ENCODE measurements at places on chromosomes 3 and 15.

- DNase-seq: no peak
Observed at GRCh38 chr3:59338934-59339333, 289.1 kb upstream of the CFAP20DC start.

DNA sequence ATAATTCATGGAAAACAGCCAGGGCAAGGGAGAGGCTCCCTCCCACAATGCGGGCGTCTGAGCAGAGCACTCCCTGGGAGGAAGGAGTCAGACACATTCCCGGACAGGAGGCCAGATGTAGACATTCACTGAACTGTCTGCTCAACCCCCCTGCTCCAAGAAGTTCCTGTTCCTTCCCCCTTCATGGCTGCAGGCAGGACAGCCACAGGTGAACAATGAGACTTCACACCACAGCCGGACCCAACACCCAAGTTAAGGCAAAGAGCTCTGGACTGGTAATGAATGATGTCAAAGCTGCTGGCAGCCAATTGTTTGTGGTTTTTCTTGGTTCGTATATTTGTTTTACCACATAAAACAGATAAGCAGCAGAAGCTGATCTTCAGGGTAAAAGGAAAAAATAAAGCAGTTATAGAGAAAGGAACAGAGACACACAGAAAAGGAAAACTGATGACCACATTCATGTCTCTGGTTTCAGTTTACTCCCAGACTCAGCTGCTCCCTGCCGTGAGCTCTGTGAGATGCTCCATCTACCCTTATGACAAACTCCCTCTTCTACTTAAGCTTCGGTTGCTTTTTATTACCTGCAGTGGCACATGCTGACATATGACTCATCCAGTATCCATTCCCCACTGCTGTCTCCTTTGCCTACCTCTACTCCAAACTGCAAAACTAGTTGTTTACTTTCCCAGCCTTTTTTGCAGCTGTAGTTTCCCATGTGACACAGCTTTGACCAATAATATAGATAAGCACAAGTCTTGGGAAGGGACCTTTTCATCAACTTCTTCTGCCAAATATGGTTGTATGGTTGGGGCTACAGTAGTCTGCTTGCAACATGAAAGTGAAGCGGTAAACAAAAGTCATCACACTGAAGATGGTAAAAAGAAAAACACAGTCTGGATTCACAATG is 33.1 kb downstream of the DZIP1L start:
- peak; percentile 71 for DNase-seq

- DNase-seq: no peak
Observed at GRCh38 chr15:48693484-48693883, 48.0 kb upstream of the FBN1 start.

DNA sequence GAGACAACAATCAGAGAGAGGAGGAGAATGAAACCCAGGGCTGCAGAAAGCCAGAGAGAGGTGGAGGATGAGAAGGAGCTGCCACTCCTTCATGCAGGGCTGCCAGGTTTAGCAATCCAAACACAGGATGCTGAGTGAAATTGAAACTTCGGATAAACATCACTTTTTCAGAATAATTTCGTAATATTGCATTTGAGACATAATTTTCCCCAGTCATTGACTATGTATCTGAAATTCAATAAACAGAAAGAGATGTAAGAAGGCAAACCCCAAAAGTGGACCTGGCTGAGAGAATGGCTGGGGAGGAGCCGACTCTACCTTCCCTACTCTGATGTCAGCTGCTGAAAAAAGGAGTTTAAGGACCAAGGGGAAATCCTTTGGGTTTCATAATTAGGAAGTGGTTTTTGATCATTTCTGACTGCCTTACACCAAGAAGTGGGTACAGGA is 33.8 kb downstream of the SLC9A9 start:
- DNase-seq: no peak

GRCh38 chr3:81218023-81218422 is 543.4 kb downstream of the GBE1 start:
- peak; percentile 26 for DNase-seq

DNA sequence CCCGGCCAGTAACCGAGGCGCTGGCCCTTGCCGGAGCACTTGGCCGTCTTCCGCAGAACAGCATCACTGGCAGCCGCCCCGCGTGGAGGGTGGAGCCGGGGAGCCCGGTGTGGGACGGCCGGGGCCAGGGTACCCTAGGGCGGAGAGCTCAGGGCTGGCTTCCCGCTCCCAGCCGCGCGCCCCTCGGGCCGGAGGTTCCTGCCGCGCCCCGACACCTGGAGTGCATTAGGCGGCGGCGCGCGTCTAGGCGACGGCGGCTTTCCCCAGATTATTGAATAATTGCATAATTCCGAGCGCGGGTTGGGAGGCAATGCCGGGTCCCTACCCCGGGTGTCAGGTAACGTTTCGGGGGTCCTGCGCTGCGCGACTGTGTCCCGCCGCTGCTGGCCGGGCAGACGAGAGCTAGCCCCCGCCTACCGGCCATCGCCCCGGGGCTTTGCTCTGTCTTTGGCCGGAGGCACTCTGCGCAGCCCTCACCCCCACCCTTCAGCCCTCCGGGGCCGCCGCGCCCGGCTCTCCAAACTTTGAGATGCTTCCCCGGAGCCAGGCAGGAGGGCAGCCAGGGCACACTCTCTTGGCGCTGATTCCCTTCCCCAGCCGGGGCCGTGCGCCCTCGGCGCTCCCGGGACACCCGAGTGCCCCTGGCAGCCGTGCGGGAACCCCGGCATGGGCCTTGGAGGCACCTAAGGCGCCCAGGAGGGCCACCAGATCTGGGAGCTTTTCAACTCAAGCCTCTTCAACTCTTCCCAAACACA is 749 bp downstream of the ITGA11 start:
- DNase-seq: peak; percentile 21

- no peak for DNase-seq
Observed at GRCh38 chr15:64151727-64152506, at the start of gene SNX22. Gene SNX22 (plus strand): TSS chr15:64151731. CDS start chr15:64151776, 45 bp downstream.

GRCh38 chr15:96171853-96172296 is 158.6 kb upstream of the NR2F2 start:
- DNase-seq: peak; percentile 82

DNA sequence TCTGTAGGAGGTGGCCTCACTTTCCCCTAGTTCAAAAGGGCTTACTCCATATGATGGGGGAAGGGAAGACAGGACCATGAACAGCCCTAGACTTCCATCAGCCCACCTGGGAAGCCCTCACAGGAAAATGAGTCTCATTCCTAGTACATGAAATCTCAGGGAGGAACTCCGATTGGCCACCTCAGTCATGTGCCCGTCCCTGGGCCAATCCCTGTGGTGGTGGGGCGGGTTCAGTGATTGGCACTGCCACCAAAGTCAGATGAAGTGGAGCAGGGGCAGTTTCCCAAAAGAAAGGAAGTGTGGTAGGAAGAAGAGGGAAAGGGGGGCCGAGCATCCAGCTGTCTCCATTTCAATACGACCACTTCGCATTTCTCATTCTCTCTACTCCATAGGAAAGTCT is 25.9 kb upstream of the GP9 start:
- DNase-seq: no peak

DNA sequence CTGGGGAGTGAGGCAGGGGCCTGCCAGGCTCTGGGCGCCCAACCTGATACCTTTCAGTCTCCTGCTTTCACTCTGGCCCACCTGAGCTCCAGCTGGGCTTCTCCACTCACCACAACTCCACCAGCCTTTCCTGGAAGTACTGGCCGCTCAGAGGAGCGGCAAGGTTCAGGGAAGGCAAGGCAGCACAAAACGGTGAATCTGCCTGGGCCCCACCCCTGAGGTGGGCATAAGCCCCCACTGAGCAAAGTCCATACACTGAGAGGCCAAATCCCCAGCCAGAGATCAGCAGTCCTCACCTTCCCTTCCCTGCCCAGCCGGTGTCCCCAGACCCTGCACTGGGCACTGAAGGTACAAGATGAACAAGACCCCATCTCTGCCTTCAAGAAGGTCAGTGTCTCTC is 70.7 kb downstream of the TLE3 start:
- DNase-seq: no peak

- no peak for DNase-seq
Observed at GRCh38 chr15:63892794-63893441, 59.2 kb upstream of the HERC1 start.

DNA sequence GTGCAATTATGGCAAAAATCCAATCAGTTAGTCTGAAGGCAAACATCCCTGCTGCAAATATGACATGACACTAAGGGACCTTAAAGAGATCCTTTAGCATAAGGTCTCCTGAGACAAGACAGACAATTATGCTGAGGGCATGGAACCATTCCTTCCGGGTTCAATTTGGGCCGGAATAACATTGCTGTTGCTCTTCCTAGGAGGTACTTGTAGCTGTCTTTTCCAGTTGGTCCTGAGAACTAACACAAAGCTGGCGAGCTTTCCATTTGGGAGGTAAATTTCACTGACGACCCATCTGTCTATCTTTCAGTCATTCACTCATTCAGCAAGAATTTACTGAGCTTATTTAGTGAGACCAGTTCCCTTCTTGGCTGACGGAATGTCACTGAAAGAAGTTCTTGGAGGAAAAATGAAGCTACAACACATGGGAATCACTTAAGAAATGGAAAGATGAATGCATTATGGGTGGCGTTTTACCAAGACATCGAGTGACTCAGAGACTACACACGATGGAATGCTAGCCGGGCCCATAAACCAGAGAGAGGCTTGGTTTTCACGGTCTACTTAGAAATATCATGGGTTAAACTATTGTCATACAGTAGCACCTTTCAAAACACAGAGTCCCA is 215.5 kb downstream of the PDZRN3 start:
- DNase-seq: no peak

DNA sequence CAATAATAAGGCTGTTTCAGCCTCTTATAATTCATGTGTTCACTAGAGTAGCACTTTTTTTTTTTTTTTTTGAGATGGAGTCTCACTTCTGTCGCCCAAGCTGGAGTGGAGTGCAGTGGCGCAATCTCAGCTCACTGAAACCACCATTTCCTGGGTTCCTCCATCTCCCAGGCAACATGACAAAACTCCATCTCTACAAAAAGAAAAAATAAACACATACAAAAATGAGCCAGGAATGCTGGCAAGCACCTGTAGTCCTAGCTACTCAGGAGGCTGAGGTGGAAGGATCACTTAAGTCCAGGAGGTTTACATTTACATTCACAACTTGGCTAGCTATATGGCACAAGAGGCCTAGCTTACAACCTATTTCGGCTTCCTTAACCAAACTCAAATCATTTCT is 6.8 kb downstream of the USP4 start:
- no peak for DNase-seq

GRCh38 chr15:100856867-100857266 is 22.8 kb upstream of the ALDH1A3 start:
- no peak for DNase-seq

GRCh38 chr3:193870376-193871219 is 265.4 kb upstream of the HES1 start:
- peak; percentile 31 for DNase-seq

DNA sequence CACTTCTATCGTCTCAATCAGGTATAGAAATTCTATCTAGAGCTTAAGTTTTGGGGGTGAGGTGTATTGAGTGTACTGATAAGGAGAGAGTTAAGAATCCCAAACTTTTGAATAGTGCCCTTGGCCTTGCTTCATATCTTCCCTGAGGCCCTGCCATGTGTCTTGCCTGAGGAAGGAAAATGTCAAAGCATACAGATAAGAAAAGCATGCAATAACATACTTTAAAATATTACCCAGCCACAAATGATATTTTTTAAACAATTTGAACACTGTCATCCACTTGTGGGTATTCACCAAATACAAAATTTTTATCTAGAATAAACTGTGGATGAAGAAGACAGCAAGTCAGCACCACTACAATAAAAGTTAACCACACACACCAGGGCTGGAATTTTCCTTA is 631.0 kb upstream of the ALCAM start:
- DNase-seq: no peak

- DNase-seq: no peak
Observed at GRCh38 chr3:105144837-105145236, 221.9 kb upstream of the ALCAM start.

GRCh38 chr3:72004749-72005292 is 219.9 kb upstream of the PROK2 start:
- DNase-seq: no peak

DNA sequence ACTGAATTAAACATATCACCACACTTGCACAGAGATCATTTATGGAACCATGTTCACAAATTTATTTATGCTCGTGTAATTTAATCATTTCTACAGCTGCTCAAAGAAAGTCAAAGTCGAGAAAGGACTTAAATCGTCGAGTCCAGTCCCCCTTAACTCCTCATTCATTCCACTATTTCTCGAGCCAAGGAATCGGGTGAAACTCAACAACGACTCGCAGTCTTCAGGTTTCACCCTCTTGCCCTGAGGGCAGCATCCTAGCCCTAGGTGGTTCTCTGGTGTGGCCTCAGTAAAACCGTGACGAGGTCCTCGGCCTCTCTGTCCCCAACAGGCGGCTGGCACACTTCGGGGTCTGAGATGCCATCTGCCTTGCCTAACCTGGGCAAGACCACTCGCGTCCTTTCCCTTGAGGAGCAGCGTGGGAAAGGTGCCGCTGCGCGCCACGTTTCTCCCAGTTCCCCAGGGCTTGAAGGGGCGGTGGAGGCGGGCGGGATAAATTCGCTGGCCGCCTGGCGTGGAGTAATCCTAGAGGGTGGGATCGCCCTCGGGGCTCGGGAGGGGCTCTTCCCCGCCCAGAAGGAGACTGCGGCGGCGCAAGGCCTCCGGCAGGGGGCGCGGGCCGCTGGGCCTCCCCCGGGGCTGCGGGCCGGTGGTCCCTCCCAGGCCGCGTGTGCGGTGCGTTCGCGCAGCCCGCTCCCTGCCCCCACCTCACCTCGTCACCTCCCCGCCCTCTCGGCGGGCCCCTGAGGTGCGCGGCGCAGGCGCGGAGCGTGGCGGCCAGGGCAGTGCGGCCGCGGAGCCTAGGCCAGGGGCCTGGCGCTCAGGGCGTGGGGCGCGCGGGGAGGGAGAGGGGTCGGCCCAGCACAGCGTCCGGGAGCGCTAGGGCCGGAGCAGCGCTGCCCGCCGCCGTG is at the start of gene ZNF639:
Gene ZNF639 (plus strand): TSS at position 746 of the 911 bp plus-strand sequence. CDS start 5,263 bp downstream, outside the sequence.
- peak; percentile 94 for DNase-seq

GRCh38 chr3:72692990-72693389 is 155.3 kb downstream of the SHQ1 start:
- DNase-seq: peak; percentile 26

DNA sequence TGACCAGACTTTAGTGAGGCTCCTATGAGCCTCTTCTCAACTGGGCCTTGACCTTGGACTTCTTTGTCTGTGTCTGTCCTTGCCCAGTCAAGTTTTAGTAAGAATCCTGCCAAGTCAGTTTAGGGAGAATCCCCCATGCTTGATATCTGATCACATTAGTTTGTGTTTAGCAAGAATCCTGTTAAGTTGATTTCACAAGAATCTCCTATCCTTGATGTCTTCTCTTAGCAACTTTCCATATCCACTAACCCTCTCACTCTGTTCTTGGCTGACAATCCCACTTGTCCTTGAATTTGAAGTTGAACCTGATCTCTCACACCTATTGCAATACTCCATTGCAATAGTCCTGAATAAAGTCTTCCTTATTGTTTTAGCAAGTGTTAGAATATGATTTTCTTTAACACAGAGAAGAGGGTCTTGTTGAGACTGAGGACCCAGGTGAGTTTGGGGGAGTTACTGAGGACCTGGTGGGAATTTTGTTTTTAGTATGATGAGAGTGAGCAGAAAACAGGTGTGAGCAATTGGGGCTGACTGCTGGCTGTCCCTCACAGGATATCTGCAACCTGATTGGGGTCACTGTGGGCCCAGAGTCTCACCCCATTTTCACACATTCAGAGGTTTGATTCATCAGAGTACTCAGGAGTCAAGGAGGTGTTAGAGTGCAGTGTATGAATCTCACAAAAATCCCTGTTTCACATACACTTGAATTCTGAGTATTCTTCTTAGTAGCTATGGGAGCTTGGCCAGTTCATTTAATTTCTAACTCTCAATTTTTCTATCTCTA is 39.9 kb upstream of the TNFAIP8L3 start:
- no peak for DNase-seq

GRCh38 chr3:11290743-11291680 is 18.8 kb downstream of the ATG7 start:
- DNase-seq: no peak

Data from mesendoderm (in vitro differentiated cells).